LoVo (cell line): ENCODE measurements at places on chromosomes 4 and X.
A peak's percentile ranks its signal among the peaks of the same experiment; 100 is the strongest.

GRCh38 chr4:53777244-53777984, 186.1 kb upstream of the LNX1 start:
- no peak for DNase-seq

DNA sequence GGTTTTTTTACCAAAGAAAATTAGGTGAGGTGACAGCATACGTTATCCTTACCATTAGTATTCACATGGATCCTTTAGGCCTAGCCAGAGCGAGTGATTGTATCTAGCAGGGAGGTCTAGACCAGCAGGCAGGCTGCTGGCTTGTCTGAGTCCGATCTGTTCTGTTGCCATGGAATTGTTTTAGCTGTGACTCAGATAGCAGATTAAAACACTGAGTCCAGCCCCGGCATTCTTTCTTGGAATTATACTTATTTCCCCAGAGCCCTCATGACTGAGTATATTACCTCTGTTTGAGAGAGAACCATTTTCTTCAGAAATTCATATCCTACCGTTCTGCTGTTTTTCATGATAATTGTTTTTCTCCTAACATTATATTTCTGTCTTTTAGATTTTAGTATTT, 37.4 kb downstream of the OCRL start:
- no peak for DNase-seq

DNA sequence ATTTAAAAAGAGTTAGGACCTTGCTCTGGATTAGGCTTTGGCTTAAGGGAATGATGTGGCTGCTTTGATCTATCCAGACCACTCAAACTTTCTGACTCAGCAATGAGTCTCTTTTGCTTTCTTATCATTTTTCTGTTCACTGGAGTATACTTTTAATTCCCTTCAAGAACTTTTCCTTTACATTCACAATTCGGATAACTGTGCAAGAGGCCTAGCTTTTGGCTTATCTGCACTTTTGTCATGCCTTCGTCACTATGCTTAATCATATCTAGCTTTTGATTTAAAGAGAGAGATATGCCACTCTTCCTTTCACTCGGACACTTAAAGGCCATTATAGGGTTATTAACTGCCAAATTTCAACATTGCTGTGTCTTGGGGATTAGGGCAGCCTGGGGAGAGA, 147.9 kb downstream of the DCHS2 start:
- no peak for DNase-seq

GRCh38 chr4:185394568-185395237, 1.0 kb downstream of the LRP2BP start:
- DNase-seq, result no peak

GRCh38 chrX:49059681-49060085, 884 bp downstream of the CCDC120 start:
- DNase-seq, result peak; percentile 10
